Occipital lobe (tissue), 3 donors: ENCODE measurements at places on chromosomes 7 and 10.

DNA sequence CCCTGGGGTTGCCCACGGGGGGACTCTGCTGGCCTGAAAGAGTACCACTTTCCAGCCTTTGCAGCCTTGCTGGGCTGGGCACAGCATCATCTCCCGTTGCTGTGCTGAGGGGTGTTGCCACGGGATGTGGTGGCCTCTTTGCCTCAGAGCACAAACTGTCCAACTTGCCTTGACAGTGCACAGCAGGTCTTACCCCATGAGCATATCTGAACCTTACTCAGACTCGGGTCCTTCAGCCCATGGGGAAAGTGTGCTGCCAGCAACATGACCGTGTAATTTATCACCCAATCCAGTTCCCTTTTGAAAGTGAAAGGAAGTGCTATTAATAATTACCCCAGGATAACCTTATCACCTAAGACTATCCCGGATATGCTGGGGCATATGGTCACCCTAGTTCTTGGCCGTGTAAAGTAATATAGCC, 46.8 kb downstream of the TBXAS1 start:
- no peak for DNase-seq

- DNase-seq: no peak
Measured at GRCh38 chr7:127417346-127417745, 24.8 kb upstream of the ZNF800 start.

DNA sequence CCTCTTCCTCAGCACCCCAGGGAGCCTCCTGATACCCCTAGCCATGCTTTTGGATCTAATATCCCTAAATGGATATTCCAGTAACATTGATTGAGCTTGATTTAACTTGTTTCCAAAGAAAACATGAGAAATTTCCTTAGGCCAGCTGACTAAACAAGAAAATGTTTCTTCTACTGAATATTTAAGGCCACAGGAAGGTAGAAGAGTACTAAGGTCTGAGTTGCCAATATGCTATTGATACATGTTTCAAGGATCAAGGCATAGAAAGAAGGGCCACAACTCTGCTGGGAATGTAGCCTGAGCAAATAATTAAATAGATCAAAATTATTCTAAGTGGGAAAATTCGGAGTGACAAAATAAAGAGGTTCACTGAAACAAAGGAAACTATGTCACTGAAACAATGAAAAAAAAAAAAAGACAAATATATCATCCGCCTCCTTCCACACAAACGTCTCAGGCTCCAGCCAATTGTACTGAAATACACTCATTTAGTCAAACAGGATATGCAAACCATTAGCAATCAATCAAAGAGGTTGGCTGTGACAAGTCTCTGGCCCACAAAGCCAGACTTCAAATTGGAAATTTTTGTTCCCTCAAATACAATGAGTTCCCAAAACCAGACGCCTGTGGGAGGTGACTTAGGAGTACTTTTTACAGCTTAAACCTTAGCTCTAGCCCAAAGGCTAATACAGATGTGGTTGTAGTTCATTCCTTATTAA, 396.2 kb downstream of the HTR7 start:
- no peak for DNase-seq

GRCh38 chr10:59888781-59889435, 17.4 kb downstream of the CCDC6 start:
- no peak for DNase-seq

DNA sequence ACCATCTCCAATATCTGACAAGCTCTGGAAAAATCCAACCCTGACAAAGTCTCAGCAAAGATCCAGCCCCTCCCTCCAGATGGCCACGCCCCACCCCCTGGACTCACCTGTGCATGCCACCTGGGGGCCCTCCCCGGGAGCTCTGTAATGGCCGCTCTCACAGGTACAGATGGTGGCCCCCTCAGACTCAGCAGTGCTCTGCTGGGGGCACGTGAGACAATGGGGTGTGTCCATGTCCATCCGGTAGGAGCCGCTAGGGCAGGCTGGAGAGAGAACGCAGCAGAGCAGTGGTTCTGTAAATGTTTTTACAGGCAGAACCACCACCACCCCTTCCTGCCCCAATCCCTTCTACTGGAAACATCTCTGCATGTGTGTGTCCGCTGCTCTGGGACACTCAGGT, 9.5 kb downstream of the EPHA1 start:
- no peak for DNase-seq

- no peak for DNase-seq
Measured at GRCh38 chr10:17062009-17062408, 67.6 kb downstream of the CUBN start.

DNA sequence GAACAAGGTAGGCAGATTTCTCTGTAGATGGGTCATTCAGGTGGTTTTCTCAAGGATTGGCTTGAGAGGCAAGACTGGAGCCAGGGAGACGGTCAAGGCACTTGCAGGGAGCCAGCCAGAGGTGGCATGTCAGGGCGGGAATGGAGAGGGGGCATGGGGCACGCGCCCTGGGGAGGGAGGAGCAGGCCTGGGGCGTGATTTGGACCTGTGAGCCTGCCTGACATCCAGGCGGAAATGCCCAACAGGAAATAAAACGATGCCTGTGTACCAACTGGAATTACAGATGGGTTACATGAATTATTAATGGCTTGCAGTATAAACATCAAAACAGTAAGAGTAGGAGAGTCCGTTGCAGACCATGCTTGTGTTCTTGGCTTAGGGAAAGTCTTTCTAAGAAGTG, 8.6 kb upstream of the SUN1 start:
- DNase-seq: no peak
